ENCODE measurements at places on chromosomes 3 and 15.

DNA sequence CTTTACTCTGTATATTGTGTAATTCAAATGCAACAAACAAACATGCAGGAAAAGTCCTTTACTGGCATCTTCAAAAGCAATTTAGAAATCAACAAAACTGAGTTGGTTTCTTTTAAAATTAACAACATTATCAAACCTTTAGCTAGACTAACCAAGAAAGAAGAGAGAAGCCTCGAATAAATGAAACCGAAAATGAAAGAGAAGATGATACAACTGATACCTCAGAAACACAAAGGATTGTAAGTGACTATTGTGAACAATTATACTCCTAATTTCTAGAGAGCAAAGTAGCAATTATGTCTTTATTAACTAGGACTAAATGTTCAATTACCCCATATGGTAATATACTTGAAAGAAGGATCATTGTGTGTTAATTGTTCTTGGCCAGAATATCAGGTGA lies 49.2 kb upstream of the P3H2 start:
- no peak for DNase-seq

DNA sequence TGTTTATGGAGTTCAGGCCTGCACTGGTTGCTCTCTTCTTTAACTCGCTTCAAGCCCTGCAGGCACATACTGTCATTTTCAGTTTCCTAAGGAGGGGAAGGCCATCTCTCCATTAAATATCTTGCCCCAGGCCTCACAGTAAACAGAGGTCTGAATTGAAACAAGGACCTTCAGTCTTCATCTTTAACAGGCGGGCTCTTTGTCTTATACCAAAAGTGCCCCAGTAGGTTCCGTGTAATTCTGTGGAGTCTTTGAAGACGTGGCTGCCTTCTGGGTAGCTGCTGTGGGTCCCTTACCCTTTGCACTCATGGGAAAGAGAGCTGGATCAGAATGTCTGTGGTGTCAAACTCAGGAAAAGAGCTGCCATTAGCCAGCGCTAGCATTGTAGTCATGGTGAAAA lies 161.2 kb downstream of the APBA2 start:
- DNase-seq = no peak

DNA sequence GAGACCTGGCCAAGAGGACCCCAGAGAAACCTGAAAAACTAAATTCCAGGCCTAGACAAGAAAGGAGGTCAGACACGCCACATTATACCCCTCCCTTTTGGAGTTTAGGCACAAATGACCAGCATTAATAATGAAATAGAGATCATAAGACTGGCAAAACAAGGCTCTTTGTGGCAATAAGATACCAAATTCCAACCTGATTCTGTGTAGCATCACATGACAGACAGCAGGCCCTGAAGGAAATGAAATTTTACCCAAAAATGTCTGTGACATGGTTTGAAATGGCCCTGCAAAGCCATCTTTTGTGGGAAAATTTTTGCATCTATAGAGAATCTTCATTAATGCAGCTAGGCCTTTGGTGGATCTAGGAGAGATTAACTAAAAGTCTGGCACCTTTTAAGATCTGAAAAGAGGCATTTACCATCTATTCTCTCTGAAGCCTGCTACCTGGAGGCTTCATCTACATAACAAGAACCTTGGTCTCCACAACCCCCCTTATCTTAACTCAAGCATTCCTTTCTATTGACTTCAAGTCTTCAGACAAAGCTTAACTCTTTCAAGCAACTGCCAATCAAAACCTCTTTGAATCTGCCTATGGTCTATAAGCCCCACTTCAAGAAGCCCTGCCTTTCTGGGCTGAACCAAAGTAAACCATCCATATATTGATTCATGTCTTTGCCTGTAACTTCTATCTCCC lies 8.0 kb downstream of the FAM174B start:
- DNase-seq = no peak

DNA sequence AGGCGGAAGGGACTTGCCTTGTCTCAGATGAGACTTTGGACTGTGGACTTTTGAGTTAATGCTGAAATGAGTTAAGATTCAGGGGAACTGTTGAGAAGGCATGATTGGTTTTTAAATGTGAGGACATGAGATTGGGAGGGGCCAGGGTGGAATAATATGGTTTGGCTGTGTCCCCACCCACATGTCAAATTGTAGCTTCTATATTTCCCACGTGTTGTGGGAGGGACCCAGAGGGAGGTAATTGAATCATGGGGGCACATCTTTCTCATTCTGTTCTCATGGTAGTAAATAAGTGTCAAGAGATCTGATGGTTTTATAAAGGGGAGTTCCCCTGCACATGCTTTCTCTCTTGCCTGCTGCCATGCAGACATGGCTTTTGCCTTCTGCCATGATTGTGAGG lies 89.2 kb downstream of the CGGBP1 start:
- no peak for DNase-seq

DNA sequence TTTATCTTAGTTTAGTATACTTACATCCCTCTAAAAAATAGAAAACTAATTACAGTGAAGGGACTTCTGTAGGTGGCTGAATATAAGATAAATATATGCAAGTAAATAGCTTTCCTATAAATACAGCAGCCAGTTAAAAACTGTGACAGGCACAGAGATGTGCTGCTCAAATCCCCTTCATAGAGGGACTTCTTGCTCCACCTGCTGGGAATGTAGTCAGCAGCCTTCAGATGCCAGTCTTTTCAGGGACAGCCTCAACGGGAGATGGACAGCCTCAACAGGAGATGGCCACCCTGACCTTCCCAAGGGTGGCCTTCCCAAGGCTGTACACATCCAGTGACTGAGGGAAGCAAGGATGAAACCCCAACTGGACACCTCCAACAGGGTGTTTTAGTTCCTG lies 15.7 kb upstream of the PRR23E start:
- peak; percentile 58 for DNase-seq

GRCh38 chr3:64459711-64460110 lies 228.1 kb downstream of the ADAMTS9 start:
- no peak for DNase-seq

- no peak for DNase-seq
Measured at GRCh38 chr15:60346077-60346476, 51.7 kb downstream of the ANXA2 start.

GRCh38 chr3:152733584-152734119 lies 101.3 kb upstream of the P2RY1 start:
- no peak for DNase-seq
